ENCODE measurements at places on chromosomes 1 and 21.

- no peak for DNase-seq
Observed at GRCh38 chr1:180617774-180618395, 13.9 kb upstream of the XPR1 start.

DNA sequence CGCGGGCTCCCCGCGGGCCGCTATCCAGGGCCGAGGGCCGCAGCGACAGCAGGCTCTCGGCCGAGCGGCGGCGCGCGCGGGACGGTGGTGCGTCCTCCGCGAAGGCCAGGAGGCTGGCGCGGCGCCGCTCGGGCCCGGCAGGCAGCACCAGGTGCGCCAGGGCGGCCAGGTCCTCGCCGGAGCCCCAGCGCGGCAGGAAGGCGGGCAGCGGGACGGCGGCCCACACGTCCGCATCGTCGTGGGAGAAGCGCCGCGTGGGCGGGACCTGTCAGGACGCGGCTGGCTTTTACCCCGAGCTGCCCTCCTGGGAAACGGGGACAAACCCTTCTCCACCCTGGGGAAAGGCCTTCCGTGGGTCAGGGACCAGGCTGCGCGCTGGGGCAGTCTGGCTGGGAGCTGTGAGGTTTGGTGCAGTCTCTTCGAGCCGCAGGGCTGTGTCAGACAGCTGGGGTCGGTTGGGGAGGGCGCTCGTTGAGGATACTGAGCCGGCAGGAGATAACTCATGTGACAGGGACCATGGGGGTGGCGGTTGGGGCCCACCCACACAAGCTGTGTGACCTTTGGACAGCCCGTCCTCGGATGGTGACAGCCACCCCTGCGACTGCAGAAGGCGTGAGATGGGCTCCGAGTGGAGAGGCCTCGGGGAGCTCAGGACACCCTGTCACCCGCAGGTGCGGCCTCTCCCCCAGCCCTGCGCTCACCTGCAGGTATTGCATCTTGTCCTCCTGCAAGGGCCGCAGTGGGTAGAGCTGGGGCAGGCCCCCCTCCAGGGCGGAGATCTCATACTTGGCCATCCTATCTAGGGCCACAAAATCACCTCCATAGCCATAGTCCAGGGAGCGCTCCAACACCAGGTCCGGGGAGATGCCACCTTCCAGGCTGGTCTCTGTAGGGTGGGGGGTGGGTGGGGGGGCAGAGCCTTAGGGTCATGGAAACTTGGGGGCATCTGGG, 6.0 kb downstream of the HES3 start:
- no peak for DNase-seq

GRCh38 chr1:29384496-29385015, 148.2 kb downstream of the PTPRU start:
- no peak for DNase-seq

GRCh38 chr21:39182484-39183271, 573 bp downstream of the PSMG1 start:
- peak; percentile 13 for DNase-seq

DNA sequence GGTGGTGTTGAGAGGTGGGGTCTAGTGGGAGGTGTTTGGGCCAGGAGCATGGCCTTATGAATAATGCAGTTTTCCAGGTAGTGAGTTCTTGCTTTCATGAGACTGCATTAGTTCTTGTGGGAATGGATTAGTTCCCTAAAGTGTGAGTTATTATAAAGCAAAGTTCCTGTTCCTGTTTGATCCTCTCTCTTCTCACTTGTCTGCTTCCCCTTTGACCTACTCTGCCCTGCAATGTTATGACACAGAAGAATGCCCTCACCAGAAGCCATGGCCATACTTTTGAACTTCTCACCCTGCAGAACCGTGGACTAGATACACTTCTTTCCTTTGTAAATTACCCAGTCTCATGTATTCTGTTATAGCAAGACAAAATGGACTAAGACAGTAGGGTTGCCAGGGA, 53.6 kb downstream of the MAP3K7CL start:
- peak; percentile 43 for DNase-seq

DNA sequence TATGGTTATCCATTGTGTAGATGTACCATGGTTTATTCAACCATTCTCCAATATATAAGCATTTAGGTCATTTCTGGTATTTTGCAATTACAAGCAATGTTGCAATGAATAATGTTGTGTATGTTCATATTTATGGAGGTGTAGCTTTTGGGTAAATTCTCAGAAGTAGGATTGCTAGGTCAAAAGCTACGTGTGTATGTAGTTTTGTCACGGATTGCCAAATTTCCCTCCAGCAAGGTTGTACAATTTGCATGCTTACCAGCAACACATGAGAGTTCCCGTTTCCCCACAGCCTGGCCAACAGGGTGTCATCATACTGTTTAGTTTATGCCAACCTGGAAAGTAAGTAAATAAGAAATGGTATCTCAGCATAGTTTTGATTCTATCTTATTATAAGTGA, 36.3 kb downstream of the IGSF5 start:
- DNase-seq, result no peak

DNA sequence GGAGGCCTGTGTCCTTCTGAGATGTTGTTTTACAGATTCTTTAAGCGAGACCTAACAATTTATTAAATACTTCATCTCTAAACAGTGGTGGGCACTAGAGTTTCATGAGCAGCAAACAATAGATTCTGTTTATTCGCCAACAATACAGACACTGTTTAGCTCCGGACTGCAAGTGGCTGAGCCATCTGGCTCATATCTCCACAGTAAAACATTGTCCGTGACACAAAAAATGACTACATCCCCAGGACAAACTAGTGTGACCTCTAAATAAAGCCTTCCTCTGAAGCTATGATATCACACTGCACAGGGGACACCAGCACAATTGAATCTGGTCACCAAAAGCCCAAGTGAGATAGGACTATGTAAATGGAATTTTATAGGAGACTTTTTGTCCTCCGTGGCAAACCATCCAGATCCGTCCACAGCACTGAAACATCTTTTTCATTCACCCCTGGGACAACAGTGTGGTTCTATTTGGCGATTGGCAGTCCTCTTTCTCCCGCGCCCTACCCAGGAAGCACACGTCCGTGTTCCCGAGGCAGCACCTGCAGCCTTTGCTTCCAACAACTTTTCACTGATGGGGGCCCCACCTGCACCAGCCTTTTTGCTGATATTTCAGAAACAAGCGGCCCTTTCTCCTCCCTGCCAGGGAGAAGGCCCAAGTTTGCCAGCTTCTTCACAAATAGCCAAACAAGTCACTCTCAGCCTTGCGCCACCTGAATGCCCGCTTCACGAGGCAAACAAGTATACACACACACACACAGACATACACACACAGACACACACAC, 47.4 kb downstream of the OLIG1 start:
- DNase-seq, result no peak

DNA sequence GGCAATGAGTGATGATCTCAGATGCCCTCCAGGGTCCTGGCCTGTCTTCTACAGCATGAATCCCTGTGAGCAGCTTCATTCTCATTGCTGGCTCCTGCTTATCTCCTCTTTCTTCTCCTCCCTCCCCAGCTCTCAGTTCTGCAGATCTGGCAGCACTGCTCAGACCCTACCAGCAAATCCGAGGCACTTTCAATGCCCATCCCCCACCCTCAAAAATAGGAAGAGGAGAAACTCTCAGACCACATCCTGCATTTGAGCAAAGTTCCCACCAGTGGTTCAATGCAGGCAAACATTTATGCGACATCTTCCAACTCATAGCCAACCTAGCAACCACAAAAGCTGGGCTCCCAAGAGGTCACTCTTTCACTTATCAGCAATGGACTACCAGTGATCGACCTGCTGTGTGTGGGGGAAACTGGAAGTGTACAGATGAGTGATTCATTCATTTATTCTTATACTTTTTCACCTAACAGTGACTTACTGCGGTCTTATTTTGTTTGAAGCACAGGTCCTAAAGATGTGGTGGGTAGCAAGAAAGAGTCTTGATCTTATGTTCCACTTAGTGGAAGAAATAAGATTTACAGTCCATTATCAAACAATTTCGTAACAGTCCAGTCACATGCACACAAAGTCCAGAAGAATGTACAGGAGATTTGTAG, 5.8 kb upstream of the CHI3L2 start:
- no peak for DNase-seq

- peak; percentile 25 for DNase-seq
Observed at GRCh38 chr1:114750780-114751179, 7.0 kb downstream of the CSDE1 start.

GRCh38 chr1:84996846-84997666, at the start of gene MCOLN2:
MCOLN2 (minus strand) TSS chr1:84997113; CDS start chr1:84996872, 241 bp downstream.
- peak; percentile 25 for DNase-seq

DNA sequence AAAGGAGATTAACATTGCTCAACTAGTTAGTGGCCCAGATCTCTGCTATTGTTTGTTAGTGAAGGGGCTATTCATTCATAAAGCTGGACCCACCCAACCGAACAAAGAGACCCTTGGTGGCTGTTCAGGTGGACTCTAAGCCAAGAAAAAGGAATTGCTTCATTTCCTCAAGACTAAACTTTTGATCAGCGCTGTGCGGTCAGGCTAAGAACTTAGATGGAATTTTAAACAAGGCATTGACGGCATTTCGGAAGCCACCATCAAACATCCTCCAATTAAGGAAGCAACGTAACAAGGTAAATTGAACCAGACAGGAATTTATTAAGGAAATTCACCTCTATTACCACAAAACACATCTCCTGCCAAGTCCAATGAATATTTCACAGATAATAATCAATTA, 19.9 kb upstream of the SHCBP1L start:
- peak; percentile 29 for DNase-seq

DNA sequence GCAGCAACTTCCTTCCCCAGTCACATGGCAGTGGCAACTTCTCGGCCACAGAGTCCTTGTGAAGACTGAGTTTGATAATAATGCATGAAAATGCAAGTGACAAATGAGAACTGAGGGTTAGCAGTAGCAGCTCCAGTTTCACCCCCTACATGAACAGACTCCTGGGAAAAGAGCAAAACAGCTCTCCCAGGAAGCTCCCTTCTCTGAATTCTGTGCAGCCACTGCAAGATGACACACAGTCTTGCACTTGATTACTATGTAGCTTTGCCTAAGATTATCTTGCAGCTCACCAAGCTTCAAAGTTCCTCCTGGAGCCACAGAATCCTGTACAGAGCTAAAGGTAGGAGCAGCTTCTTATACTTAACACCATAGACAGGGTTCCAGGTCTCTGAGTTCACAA, 4.7 kb downstream of the PGBD5 start:
- peak; percentile 34 for DNase-seq
